HepG2 (cell line): ENCODE measurements at places on chromosomes 1 and 21. TPM values are rescaled to one million over a fixed set of nuclear protein-coding genes. Genes with fewer than 3 reads are reported as not detected.

GRCh38 chr1:63557365-63557987 lies 34.2 kb downstream of the EFCAB7 start:
- DNase-seq, result peak; percentile 24

DNA sequence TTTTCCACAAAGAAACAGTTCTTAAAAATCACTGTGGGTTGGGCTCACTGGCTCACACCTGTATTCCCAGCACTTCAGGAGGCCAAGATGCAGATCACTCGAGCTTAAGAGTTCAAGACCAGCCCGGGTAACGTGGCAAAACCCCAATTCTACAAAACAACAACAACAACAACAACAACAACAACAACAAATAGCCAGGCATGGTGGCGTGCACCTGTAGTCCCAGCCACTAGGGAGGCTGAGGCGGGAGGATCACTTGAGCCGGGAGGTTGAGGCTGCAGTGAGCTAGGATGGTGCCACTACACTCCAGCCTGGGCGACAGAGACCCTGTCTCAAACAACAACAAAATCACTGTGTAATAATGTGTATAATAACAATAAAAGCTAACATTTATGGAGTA lies 40.8 kb downstream of the CDCP2 start:
- DNase-seq, result no peak

DNA sequence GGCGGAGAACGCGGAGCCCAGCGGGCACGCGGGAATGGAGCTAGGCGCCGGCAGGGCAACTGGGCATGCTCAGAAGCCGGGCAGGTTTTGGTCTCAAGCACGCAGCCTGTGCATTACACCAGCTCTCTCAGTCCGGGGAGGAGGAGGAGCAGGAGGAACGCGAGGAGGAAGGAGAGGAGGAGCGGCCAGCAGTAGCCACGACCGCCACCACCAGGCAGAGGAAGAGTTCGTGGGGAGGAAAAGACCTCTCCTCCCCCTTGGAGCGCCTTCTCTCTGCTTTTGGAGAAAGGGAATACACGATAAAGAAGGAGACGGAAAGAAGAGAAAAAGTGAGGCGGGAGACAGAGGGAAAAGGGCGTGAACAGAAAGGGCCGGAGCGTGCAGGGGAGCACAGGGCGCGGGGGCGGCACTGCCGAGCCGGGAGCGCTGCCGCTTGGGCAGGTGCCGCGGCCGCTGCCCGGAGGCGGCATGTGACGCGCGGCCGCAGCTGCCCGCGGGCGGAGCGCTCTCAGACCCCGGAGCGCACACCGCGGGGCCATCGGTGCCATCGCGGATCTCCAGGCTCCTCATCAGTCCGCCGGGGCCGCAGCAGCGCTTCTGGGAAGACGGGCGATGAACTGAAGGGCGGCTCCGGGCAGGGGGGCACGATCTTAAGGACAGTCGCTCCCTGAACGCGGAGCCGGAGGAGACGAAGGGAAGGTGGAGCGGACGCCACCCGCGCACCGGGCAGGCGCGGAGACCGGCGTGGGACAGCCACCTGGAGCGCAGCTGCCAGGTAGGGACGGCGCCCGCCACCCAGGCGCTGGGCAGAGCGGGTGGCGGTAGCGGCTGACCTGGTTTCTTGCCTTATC lies at the start of gene CHRM3:
Gene CHRM3, plus strand, starts transcription at position 116 of the 851 bp plus-strand sequence. CDS start 520,884 bp downstream, outside the sequence.
- DNase-seq, result no peak

DNA sequence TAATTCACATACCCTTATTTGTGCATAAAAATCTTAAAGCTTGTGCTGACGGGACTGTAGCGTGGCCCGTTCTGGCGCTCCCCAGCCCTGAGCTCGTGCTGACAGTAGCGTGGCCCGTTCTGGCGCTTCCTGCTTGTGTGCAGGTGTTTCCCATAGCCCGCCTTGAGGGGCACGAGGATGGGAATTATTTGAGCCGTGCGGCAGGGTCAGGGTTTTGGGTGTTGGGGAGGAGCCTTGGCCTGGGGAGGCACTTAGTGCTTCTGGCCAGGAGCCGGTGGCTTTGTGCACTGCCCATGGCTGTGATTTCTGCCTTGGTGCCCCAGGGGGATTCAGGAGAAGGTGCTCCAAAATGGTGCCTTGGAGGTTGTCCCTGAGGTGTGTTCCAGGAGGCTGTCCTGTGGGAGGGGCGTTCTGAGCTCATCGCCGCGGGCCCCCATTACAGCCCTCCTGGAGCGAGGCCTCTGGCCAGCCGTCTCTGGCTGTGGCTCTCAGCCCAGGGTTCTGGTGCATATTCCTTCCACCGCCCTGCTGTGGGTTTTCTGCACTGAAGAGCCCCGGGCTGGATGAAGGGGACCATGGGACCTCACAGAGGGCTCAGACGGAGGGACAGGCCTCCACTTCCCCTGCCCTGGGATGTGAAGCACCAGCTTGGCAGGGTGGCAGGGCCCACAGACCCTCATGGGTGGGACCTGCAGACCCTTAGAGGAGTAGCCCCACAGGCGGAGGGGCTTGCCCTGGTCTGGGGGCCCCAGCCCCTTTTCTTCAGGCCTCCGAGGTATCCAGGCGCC lies 6.6 kb downstream of the SLX9 start:
- no peak for DNase-seq

DNA sequence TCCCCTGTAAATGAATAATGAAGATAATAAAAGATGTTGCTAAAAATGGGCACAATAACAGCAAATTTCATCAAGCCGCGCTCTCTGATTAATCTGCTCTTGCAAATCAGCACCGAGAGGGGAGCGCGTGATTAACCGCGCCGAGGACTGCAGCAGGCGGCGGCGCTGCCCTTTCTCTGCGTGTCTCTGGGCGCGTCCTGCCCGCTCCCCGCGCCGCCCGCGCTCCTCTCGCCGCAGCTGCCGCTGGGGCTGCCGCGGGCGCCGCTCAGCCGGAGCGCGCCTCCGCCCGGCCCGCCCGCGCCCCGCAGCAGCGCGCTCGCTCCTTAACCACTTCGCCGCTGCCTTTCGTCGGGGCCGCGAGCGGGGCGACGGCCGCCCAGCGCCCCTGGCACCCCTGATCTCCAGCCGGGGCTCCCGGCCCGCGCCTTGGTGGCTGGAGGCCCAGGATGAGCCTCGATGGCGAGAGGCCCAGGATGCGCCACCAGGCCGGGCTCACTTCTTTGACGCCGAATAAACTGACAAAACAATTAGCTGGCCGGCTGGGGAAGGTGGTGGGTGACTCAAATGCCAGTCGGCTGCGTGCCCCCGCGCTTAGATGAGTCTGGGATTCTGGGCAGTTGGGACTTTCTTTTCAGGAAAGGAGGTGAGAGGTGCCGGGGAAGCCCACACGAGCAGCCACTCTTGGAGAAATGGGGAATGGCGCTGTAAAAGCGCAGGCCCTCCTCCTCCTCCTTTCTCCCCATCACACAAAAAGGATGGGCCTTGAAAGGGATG lies 221.4 kb upstream of the PKN2 start:
- DNase-seq, result no peak

DNA sequence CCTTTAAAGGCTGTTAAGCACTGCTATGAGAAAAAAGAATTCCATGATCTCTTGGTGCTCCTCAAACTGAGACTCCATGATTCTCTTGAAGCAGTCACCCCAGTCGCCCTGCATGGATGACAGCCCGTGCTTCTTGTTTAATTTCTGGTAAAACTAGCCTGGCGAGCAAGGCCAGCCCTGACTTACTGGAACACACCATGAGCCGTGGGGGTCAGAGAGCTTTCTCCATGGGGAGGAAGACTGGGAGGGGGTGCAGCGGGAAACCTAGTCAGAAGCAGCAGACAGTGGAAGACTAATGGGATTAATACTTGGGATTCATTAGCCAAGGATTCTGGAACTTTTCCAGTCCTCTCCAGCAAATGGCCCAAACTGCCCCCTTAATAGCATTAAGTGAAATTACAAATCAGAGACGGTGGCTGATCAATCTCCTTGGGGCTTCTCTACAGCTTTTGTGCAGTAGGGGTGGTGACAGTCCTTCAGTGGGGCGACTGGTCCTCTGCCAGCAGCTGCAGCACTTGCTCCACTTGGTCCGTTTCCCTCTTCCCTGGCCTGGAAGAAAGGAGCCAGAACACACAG lies 57.2 kb upstream of the LRRN2 start:
- no peak for DNase-seq

DNA sequence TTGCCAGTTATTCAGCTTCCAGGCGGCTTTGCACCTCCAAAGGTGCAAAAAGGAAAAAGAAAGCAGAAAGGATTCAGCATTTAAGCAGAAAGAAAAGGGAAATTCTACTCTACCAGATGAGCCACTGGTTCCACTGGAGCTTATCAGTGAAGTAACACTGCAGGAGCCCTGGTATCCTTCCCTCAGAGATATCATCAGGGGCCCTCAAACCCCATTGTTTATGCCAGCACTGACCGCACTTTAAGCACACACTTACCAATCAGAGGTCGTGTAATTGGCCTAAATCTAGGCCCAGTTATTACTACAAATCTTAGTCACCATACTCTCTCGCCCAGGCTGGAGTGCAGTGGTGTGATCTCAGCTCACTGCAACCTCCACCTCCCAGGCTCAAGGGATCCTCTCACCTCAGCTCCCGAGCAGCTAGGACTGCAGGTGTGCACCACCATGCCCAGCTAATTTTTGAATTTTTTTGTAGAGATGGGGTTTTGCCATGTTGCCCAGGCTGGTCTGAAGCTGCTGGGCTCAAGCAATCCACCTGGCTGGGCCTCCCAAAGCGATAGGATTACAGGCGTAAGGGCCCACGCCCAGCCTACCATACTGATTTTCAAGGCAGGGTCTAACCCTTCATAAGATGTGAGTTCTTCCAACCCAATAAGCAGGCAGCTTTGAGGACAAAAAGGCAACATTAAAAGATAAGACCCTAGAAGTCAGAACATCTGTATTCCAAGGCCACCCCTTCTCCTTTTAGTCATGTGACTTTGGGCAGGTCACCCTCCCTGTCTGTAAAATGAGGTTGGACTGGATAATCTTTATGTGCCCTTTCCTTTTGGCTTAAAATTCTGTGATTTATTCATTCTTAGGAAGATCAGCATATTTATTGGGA lies 125.3 kb downstream of the SYT2 start:
- no peak for DNase-seq

GRCh38 chr1:68230484-68230802 lies 1.9 kb downstream of the WLS start:
- DNase-seq, result no peak

DNA sequence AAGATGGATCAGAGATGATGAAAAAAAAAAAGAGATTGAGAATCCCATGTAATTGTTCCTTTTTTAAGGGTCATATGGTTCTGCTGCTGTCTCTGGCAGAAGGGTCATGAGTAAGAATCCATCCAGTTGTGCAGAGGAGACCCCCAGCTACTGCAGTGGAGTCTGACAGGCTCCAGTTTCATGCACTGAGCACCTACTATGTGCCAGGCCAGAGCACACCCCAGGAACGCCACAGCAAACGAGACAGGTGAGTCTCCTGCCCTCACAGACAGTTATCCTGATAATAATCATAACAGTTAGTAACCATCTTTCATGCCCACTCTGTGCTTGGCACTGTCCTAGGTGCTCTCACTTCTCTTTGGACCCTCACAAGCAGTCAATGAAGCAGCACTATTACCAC lies 420.0 kb downstream of the MATN1 start:
- no peak for DNase-seq

GRCh38 chr1:24465099-24465498 lies 37.5 kb upstream of the RCAN3 start:
- DNase-seq, result no peak

DNA sequence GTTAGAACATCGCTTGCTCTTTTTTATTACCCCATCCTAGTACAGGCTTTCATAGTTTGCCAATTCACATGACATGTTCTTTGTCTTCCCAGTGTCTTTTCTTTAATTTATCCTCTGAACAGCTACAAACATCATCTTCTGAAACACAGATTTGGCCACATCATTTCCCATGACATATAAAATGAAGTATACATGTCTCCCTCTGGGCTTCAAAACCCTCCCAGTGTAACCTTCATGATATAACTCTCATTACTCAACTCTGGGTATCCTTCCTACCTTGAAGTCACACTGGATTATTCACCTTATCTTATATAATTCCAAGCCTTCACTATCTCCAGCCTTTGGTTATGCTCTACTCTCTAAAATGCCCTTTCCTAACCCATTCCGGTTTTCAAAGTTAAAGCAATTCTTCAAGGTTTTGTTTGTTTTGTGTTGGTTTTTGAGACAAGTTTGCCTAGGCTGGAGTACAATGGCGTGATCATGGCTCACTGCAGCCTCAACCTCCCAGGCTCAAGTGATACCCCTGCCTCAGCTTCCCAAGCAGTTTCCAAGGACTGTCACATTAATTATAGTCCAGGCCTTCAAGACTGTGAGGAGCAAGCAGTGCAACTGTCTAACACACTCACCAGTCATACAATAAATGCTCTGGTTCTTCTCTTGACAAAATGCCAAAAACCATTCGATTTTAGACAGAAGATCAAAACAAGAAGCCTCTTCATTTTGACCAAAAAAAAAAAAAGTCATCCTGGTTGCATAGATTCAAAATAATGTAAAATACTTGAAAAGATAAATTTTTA lies 5.8 kb downstream of the RGS1 start:
- no peak for DNase-seq

DNA sequence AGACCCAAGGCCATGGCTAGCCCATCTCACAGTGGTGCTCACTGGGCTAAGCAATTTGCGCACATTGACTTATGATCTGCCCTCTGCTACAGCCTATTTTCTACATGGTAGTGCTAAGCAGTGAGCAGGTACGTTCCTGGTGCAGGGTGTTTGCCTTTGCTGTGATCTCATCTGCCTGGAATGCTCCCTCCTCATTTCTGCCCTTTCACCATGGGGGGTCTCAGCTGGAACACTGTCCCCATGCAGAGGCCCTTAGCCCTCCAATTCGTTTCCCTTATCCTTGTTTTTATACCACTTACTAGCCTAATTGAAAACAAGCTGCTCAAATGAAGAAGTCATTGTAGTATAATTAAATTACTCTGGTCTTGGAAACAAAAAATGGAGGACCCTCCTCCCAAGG lies 2.0 kb upstream of the B3GALT5 start:
- peak; percentile 1 for DNase-seq

DNA sequence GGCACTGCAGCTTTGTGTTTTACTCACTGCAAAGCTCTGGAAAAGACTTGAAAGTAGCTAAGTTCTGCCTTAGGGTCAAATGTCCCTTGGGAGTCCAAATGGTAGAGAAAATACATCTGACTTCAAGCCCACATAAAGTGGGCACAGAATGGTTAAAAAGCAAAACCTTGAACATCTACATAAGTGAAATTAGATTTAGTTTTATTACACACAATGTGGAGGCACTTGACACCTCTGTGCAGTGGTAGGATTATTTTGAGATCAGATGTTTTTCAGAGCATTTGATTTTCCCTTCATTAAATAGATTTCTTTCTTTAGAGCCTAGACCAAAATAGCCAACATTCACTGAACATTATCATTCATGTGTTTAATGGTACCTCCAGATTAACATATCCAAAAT lies 11.2 kb upstream of the FCRL3 start:
- DNase-seq, result no peak

The LCE6A gene
- not detected in 2 replicates for total RNA-seq

The TNNI3K gene
- total RNA-seq, result not detected in 2 replicates

The DDX20 gene
- total RNA-seq, result 14.3 and 20.0 TPM in 2 replicates

The EFNA1 gene
- total RNA-seq, result 41.2 and 81.8 TPM in 2 replicates

The TMIGD3 gene
- not detected in 2 replicates for total RNA-seq

The AJAP1 gene
- total RNA-seq, result not detected in 2 replicates

The ARMH1 gene
- not detected in 2 replicates for total RNA-seq

The CYP4Z1 gene
- not detected in 2 replicates for total RNA-seq

The RNU1-3 gene
- total RNA-seq, result 859 and 11,018 TPM in 2 replicates

The CELF3 gene
- not detected in 2 replicates for total RNA-seq

The SDHC gene
- 27.1 and 85.0 TPM in 2 replicates for total RNA-seq
